ENCODE measurements at places on chromosomes 7 and 10.
A peak's percentile ranks its signal among the peaks of the same experiment; 100 is the strongest.

- no peak for DNase-seq
Observed at GRCh38 chr7:157997080-157997440, 590.6 kb downstream of the PTPRN2 start.

GRCh38 chr7:34298492-34299013, 359.5 kb upstream of the NPSR1 start:
- no peak for DNase-seq

DNA sequence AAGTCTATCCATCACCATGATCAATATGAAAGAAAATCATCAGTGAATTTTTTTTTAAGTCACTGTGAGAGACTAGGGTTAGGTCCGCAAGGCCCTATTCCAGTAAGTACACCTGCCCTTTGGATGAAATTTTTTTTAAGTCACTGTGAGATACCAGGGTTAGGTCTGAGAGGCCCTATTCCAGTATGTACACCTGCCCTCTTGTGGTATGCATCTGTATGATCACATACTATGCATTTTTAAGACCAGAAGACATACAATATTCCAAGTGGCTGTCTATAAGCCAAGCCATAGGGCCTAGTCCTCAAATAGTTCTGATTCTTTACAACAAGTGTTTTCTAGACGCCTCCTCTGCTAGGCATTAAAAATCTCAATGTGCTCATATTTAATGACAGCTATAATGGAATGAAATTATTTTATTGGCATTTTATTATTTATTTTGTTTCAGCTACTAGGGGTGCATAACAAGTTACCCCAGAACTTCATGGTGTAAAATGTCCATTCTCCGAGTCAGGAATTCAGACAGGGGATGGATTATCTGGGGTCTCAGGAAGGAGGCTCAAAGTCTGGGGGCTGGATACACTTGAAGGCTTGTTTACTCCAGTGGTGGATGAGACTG, 53.1 kb downstream of the TEX36 start:
- peak; percentile 46 for DNase-seq

- DNase-seq = no peak
Observed at GRCh38 chr10:112848868-112849430, 101.1 kb upstream of the TCF7L2 start.

- DNase-seq = no peak
Observed at GRCh38 chr10:4294271-4294670, 509.3 kb upstream of the KLF6 start.

- peak; percentile 81 for DNase-seq
Observed at GRCh38 chr10:120415709-120416330, 41.2 kb upstream of the PLPP4 start.

GRCh38 chr10:123618224-123618623, 47.9 kb upstream of the GPR26 start:
- no peak for DNase-seq

- peak; percentile 29 for DNase-seq
Observed at GRCh38 chr7:23696916-23697441, 13.0 kb upstream of the STK31 start.

GRCh38 chr10:117399341-117400196, 24.3 kb upstream of the PDZD8 start:
- peak; percentile 70 for DNase-seq

- no peak for DNase-seq
Observed at GRCh38 chr7:6651851-6652445, 14.8 kb downstream of the ZNF316 start.

DNA sequence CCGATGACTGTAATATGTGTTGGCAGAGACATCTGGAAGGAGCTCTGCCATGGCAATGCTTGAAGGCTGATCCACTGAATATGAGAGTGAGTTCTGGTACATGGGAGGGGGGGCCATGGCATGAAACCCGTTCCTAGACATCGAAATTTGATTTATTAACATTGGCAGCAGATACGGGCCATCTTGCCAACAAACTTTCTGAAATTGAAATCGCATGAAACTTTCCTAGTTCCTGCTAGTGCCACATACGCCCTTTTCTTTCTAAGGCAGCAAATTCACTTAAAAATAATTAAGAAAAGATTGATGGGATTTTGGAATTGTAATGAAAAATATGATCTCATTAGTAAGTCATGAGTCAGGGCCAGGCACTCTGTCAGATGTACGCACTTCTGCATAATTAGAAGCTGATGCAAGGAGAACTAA, 91.8 kb upstream of the KMT2C start:
- DNase-seq = no peak

- no peak for DNase-seq
Observed at GRCh38 chr7:47670729-47671128, 88.8 kb upstream of the TNS3 start.

DNA sequence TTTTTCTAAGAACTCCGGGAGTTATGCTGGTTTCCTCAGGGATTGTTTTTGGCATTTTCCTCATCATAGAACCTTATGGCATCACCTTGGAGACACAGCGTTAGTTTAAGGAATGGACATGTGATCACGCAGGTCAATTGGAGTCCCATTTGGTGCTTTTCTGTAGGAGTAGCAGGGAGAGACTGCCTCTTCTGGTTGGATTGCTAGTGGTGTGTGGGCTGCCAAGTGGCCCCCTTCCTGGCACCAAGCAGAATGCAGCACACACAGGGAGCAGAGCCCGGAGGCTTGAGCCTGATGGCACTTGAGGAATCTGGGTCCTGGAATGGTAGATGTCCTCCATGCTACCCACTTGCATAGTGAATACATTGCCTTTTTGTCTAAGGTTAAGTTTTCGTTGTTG, 57.9 kb downstream of the SDK1 start:
- no peak for DNase-seq

DNA sequence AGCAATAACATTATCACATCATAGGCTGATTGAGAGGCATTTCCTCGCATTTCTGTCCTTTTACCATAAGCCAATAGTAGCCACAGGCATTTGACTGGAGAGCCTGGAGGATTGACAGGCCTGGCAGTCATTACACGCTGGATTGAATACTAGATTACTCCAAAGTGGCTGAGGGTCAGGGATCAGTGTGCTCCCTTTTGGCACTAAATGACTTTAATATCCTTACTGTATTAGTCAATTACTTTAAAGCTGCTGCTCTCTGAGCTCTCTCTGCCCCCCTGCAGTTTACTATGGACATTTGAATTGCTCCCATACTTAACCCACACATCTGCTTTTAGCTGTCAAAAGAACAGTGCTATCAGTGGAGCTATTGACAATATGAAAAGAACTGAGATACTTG, 302.0 kb downstream of the TFEC start:
- DNase-seq = no peak

- no peak for DNase-seq
Observed at GRCh38 chr7:32140210-32140939, 70.2 kb upstream of the PDE1C start.

- no peak for DNase-seq
Observed at GRCh38 chr10:122244001-122244975, 26.8 kb upstream of the BTBD16 start.

DNA sequence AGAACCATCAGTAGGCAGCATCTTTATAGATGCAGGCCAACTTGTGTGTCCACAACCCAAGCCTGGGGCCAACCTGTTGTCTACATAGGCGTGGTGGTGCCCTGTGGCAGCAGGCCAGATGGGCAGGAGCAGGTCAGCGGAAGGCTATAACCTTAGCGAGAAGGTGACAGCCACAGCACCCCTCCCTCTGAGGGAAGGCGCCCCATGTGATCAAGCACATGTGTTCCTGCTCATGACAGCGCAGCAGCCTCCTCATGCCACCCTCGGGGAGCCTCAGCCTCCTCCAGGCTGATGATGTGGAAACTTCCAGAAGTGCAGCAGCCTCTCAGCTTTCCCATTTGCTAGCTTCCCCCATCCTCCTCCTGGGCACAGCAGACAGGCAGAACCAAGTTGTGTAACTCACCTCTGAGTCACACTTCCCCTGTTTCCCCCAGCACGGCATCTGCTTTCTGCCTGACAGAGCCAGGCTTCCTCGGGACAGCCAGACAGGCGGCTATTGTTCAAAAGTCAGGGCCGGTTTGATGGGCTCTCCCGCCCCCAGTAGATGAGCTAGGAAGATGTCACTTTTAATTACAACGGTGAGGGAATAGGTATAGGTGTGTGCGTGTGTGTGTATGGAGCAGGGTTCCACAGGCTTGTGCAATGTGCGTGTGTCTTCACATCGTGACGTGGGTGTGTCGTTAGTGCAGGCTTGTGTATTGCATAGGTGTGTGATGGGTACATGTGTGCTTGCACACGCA, 312.0 kb upstream of the ZMIZ1 start:
- DNase-seq = peak; percentile 97

DNA sequence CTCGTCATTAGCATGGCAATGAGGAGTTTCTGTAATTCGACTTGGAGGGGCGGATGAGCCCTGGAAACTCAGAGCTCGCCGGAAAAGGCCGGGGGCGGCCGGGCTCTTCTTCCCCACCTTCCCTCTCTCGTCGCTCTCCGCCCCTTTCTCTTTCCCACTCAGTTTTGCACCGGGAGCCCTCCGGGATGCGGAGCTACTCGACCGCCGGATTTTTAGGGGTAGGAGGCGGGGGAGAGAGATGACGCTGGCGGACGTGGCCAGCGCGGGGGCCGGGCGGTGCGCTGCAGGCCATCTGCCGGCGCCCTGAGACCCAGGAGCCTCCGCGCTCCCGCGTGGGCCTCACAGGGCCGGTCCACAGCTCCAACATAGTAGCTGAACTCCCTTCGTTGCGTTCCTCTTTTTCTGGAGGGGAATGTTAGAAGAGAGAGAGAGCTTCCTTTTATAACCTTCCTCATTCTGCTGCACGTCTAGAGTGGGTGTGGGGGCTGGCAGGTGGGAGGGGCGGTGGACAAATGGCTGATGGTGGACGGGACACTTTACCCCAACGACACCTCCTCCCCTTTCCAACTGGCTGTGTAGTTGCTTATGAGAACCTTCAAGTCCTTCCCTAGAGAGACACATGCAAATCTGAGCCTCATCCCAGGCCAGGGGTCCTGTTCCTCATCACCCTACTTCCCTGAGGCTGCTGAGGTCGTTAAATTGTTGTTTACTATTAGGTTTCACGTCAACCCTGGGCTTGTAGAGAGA, 1.1 kb upstream of the HOXA1 start:
- DNase-seq = peak; percentile 57

DNA sequence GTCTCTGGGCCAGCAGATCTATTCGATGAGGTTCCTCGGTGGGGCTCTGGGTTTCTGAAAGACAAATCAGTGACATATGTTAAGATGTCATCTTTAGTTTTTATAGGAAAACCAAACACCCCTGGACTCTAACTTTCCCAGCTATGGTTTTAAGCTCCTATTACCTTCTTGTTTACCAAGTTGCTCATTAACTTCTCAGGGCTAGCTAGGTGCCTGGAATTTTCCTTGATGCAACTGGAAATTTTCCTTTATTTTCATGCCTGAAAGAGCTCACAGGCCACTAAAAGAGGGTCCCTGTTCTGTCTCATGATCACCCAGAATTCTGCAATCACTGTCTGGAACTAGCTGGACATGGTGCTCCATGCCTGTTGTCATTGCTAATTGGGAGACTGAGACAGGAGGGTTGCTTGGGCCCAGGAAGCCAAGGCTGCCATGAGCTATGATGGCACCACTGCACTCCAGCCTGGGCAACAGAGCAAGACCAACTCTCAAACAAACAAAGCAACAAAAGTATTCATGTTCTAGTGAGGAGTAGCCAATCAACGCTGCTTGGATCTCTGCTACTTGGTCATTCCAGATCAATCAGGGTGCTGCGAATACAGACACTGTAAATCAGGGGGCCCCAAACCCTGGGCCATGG, 1173.5 kb upstream of the AUTS2 start:
- DNase-seq = no peak

DNA sequence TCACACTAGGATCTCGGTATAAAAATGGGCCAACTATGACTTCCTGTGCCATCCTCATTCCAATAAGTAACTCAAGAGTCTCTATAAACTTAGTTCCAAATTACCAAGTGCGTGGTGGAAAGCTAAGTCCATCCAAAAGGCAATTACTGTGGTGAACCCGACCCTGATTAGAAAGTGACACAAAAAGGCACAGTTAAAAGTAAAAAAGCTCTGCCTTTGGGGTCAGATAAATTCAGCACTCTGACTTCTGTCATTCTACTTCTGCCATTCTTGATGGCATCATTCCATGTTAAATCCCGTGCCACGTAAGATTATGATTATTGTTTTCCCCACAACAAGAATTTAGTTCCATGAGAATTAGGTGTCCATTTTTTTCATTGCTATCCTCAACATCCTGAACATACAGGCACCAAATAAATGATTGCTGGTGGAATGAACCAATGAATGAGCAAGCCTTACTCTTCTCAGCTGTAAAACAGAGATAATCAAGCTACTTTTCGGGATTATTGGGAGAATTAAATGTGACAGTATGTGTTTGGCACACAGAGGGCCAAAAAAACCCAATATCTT, 877 bp downstream of the NCOA4 start:
- DNase-seq = no peak

- DNase-seq = no peak
Observed at GRCh38 chr10:75101416-75102251, 9.8 kb upstream of the SAMD8 start.

- DNase-seq = no peak
Observed at GRCh38 chr7:138705167-138705566, 4.0 kb upstream of the SVOPL start.

- DNase-seq = peak; percentile 62
Observed at GRCh38 chr7:95608359-95609173, 12.2 kb upstream of the PDK4 start.

DNA sequence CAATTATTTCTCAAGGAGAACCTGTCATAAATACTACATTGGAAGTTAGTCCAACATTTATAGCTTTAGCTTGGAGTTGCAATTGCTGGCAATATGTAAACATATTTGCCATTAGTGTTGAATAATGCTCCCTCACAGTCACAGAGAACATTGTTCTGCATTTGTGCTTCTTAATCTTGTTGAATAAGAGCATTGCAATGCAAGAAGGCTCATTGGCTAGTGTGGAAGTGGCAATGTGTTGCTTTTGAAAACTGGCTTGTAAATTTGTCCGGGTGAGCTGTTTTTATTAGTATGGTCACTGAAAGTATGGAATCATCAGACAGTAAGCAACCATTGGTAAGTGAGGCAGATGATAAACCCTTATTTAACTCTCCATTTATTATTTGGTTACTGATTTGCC, 47.7 kb upstream of the MBL2 start:
- no peak for DNase-seq

- peak; percentile 19 for DNase-seq
Observed at GRCh38 chr10:4141471-4141870, 356.5 kb upstream of the KLF6 start.

GRCh38 chr7:93889261-93889660, 1.3 kb downstream of the TFPI2 start:
- peak; percentile 78 for DNase-seq

DNA sequence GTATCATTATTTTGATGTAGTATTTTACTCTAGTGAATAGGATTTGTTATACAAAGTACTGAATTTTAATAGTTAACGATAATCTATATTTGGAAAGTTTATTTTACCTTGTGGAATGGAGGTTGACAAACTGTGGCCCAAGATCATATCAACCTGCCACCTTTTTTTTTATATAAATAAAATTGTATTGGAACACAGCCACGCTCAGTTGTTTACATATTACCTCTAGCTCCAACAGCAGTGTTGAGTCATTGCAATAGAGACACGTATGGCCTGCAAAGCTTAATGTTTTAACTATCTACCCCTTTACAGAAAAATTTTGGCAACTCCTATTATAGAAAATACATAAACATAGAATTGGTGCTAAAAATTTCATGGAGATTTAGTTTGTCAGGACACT, 239.3 kb downstream of the THSD7A start:
- DNase-seq = no peak

- peak; percentile 77 for DNase-seq
Observed at GRCh38 chr7:94008537-94008936, 4.4 kb upstream of the BET1 start.

All from mammary epithelial cell (primary cell).